ENCODE measurements at places on chromosomes 6 and 20. TPM values are rescaled to one million over a fixed set of nuclear protein-coding genes. Genes with fewer than 3 reads are reported as not detected.

- no peak for DNase-seq
Observed at GRCh38 chr6:24394061-24394779, 8.5 kb upstream of the MRS2 start.

DNA sequence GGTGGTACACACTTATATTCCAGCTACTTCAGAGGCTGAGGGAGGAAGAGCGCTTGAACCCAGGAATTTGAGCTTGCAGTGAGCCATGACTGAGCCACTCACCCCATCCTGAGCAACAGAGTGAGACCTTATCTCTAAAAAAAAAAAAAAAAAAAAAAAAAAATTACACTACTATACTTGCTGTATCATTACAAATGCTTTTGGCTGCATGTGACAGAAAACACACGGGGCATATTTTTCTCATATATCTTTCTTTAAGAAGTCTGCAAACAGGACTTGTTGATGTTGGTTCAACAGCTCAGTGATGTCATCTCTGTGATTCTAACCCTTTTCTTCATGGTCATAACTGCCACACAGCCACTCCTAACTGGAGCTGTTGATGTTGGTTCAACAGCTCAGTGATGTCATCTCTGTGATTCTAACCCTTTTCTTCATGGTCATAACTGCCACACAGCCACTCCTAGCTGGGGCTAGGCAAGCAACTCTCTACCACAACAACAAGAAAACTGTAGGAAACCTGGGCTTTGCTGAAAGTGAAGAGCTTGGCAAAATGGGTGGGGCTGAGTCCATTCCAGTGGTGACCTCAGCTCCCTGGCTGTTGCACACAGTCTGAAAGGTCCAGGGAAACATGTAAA, 19.8 kb downstream of the MTFR2 start:
- DNase-seq = no peak

Gene RPP21
- 18.8 TPM for polyA plus RNA-seq

DNA sequence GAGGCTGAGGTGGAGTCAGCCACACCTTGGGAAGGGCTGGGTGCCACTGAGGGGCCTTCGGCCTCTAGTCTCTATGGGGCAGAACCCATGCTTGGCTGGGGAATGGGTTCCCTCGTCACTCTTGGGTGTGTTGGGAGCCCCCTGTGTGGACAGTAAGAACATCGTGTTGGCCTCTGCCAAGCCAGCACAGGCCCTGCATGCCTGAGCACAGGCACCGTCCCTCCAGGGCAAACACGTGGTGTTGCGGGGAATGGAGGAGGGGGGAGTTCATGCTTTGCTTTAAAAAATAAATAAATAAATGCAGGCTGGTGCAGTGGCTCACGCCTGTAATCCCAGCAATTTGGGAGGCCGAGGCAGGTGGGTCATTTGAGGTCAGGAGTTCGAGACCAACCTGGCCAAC, 63.0 kb downstream of the EZR start:
- DNase-seq = no peak

GRCh38 chr6:138336221-138336620, 41.5 kb upstream of the SMIM28 start:
- no peak for DNase-seq

Gene PABPC1L
- 17.6 TPM for polyA plus RNA-seq

DNA sequence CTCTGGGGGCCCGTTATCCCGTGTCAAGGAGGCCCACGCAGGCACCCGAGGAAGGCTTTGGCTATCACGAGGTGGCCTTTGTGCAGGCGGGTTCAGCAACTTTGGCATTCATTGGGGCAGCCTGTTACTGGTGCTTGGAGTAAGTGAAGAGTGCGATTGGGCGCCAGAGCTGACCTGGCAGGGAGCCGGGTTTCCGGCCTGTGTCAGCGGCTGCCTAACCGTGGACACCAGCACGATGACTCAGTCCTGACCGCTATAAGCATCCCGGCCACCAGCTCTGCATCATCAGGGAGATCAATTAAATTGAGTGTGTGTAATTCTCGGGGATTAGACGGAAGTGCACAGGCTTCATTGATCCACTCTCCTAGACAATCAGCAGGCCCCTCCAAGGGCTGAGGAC, 45.9 kb downstream of the CDH4 start:
- no peak for DNase-seq

DNA sequence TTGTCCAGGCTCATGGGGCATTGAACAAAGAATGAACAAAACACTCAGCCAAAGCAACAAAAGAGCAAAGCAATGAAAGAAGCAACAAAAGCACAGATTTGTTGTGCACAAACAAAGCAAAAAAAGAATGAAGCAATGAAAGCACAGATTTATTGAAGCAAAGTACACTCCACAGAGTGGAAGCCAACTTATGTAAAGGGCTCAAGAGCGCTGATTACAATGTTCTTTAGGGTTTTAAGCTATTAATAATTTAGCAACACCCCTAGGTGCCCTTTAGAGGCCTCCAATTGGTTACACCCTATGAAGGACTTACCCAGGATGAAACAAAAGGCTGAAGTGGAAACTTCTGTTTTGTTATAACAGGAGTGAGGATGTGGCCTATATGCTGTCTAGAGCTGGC, 179.2 kb upstream of the PROKR2 start:
- DNase-seq = no peak

Gene OPRL1
- 1.1 TPM for polyA plus RNA-seq

Data from hindlimb muscle (tissue), 1 donor.